ENCODE measurements at places on chromosomes 7 and 10.
A peak's percentile ranks its signal among the peaks of the same experiment; 100 is the strongest.

DNA sequence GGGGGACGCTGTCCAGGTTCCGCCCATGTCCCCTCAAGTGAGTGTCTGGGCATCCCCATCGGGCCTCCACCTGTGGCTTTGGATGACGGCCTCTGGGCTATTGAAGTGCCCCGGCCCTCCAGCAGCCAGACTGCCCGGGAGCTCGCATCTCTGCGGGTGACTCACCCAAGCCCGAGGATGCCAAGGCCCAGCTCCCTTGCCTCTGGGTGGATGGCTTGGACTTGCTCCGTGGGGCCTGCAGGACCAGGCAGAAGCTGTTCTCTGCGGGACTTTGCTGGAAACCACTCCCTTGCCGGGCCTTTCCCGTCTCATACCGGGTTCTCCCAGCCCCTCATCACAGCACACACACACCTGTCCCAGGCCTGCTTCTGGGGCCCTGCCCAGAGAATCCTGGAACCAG is 22.4 kb downstream of the DPYSL4 start:
- DNase-seq, result no peak

DNA sequence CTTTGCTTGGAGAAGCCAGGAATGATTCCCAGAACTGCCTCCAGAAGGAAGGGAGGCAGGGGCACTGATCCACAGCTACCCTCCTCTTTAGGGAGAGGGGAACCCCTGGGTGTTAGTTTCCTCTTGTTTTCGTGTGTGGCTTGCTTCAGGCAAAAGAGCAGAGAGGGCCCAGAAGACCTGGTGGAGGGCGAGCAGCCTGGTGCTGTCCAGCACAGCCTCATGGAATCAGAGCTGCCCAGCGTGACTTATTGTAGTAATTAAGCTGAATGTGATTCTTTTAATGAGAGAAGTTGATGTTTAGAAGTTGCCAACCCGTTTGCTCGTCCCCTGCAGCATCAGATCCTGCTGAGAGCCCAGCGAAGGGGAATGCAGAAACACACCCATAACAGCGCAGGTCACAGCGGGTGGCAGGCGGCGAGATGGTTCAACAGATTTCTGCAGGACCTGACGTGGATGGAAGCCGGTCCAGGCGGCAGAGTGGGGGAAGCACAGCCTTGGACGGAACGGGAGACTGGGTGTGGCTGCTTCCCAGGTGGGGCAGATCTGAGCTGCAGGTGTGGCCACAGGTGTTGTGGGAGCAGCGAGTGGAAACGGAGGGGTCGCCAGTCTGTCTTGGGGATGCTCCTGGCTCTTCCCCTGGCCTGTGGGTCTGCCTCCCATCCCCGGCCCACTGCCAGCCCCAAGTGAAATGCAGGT is 53.7 kb upstream of the SHH start:
- DNase-seq, result no peak

DNA sequence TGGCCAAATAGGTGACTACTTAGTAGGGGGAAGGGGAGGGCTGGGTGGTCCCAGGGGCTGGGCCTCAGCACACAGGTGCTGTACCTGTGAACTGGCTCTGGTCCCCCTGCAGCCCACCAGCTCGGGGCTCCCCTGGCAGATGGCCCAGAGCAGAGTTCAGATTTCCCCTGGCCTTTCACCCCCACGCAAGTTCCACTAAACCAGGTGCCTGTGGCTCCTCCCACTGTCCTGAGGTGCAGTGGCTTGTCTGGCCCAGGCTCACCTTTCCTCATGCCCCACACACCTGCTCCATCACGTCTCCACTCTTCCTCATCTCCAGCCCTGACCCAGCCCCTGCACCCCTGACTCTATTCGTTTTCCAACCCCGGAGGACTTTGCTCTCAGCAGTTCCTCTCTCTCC is 47.3 kb upstream of the OPALIN start:
- no peak for DNase-seq

DNA sequence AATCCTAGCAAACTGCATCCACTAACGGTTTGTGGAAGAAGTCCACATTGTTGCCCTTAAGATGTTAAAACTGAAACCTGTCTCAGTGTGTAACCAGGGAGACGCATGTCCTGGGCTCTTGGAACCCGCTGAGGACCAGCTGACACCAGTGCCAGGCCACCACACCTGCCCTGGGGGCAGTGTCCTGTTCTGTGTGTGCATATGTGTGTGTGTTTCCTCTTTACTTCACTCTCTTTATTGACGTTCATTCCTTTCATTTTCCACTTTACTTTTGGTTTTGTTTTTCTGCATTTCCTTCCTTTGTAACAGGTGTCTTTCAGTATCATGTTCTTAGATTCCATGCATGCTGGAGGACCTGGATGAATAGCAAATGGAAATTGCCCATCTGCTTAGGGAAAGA is 83.8 kb downstream of the TEX36 start:
- DNase-seq, result peak; percentile 8

DNA sequence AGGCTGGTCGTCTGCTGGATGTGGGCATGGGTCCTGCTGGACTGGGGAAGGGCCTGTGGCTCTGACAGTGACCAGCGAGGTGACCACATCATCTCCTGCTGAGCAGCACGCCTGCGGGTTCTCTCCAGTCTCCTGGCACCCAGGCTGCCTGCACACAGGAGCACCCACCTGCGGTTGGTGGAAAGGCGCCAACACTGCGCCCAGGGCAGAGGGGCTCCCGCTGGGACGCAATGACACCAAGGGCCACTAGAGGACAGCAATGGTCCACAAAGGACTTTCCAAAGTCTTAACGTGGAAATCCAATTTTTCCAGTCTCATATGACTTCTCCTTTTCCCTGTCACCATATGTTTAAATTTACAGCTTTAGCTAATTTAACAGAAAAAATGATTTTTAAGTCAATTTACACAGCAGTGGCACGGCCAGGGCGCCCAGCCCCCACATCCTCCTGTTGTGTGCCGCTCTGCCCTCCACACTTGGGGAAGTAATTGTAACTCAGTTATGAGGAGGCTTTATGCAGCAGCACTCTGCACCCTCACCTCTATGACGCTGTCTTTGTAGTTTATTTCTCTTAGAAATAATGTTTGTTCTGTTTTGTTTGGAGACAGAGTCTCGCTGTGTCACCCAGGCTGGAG is 38.1 kb downstream of the CFAP46 start:
- peak; percentile 16 for DNase-seq

DNA sequence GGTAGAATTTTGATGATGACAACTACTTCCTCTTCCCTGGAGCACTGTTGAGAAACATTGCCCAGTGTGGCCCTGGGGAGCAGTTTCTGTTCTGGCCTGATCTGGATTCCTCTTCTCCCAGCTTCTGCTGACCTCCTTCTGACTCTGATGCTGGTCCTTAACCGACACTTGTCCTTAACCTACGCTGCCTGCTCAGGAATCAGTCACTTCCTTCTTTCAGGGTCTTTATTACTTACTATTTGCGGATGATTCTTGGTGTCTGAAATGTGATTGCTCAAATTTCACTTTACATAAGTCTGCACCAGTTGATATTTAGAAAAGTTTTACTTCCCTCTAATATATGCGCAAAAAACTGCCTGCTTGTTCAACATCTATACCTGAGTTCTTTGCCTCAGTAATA is 164.1 kb downstream of the PTEN start:
- DNase-seq, result no peak

DNA sequence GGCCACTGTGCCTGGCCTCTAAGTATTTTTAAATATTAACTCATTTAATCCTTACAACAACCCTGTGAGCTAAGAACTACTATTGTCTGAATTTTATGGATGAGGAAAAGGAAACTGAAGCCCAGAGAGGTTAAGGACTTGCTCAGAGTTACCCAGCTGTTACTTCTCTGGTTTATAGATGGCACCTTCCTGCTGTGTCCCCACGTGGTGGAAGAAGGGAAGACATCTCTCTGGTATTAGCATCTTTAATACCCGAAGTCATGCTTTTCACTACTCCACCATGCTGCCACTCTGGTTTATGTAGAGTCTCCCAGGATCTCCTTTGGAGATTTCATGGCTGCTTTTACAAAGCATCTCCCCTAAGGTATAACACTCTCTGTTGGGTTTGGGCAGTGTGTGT is 105.5 kb upstream of the MKLN1 start:
- no peak for DNase-seq

DNA sequence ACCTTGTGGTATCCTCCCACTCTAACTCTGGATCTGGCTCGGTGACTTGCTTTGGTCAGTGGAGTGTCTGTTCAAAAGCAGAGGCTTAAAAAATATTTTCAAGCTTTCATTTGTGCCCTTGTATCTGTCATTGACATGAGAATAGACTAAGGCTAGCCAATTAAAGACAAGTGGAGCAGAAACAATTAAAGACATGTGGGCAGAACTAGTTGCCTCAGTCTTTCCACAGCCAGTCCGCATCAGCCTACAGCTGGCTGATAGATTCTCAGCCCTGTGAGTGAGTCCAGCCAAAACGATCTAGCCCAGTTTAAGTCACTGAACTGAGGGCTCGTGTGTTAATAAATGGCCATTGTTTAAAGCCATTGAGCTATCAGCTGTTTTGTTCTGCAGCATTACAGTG is 185.2 kb upstream of the DGKB start:
- peak; percentile 15 for DNase-seq

DNA sequence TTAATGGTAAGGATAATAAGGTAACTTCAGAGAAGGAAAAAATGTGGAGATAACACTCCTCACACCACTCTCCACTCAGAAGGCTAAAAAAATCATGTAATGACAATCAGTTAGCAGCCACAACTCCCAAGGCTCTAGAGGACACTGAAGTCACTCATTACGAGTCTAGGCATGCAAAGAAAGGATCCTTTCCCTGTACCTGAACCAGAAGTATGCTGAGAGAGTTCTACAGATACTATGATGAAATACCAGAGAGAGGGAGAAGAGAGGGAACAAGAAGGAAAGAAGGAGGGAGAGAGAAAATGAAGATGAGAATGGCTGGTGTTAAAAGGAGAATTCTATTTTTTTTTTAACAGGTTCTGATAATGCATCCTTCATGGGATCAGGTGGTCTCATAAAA is 224.3 kb upstream of the PLXNA4 start:
- DNase-seq, result no peak

GRCh38 chr7:20561466-20561865 is 54.0 kb upstream of the ABCB5 start:
- peak; percentile 79 for DNase-seq

DNA sequence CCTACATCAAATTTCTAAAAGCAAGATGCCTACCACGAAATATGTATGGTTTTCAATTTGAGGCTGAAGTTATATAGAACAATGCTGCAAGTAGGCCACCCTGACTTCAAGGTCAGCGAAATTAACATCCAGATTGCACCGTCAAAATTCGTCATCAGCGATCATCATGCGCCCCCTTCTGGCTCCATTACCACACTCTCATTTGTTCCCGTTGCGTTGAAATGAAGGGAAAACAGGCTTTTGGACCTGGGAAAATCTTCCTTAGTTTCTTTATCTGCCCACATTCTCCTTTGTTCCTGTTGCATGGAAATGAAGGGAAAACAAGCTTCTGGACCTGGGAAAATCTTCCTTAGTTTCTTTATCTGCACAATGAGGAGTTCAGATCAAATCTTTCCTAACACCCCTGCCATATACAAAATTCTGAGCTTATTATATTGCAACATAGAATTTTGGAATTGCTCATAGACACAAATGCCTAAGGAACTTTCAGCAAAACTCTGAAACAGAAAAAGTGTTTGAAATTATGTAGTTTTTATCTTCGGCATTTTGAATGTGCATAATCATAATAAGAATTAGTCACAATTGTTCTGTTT is 98.2 kb upstream of the PRKCQ start:
- DNase-seq, result peak; percentile 45

DNA sequence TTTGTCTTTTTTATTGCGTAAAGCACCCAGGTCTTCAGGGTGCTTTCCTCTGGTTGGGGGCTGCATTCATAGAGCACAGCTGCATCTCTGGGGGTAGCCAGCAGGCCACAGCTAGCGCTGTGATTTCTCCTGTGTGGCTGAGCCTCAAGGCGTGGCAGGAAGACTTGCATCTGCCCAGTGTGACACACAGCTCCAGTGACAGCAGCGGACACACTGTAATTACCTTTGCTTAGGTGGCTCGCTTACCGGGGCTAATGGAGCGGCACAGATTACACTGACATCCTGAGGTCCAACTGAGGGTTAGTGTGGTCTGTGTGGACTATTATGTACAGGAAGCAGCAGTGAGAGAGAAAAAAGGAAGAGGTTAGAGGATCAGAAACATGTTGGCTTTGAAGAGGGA is 27.1 kb downstream of the ABCB4 start:
- DNase-seq, result peak; percentile 20

DNA sequence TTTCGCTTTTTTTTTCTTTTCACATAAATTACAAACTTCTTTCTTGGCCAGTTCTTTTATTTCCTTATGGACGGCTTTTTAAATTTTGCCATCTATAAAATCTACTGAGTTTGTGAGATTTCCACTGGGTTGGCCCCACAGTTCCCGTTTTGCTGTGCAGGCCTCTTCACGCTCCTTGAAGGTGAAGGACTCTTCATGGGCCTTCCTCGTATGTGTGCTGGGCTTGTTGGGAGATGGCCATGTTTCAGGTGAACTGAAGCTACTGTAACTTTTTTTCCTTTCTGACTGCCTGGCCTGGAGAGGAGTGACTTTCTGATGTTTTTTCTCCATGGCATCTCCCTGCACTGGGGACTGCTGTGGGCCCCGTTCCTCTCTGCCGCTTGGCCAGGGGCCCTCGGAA is 262.4 kb downstream of the COBL start:
- DNase-seq, result no peak

- no peak for DNase-seq
Observed at GRCh38 chr10:30645340-30645827, 15.8 kb upstream of the LYZL2 start.

GRCh38 chr7:101127460-101128039 is 646 bp downstream of the SERPINE1 start:
- no peak for DNase-seq

DNA sequence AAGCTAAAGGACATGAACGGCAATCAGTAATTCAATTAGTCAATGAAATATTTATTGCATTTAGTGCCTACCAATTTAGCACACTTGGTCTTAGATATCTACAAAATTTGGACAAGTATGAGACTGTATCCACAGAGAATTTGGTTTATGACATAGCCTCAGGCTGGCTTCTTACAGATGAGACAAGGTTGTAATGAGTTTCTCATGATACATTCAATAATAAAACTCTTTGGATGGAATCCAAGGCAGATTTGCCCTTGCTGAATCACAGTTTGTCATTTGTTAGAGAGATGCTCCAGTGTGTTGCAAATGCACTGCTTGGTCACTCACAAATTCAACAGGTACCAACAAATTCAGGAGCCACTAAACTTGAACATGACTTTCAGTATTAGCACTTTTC is 162.5 kb downstream of the GPR37 start:
- DNase-seq, result no peak

DNA sequence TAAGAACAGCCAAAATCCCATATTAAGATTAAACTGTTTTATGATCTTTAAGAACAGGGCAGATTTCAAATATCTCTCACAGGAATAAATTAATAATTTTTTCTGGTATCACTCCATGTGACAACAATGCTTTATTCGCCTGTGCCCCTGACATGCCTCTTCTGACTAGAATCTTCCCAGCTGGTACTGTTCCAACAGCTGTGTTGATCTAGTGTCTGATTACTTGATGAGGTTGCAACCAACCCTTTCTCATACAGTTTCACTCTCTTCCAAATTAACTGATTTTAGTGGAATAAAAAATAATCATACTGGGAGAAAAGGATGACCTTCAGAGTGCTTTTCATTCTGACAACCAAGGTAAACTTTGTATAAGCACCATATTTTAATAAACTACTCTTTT is 151.9 kb downstream of the CHRM2 start:
- no peak for DNase-seq

- peak; percentile 42 for DNase-seq
Observed at GRCh38 chr7:155810770-155811559, 1.3 kb downstream of the SHH start.

- DNase-seq, result no peak
Observed at GRCh38 chr10:84262190-84262956, 17.5 kb downstream of the RGR start.

- DNase-seq, result peak; percentile 5
Observed at GRCh38 chr10:49761789-49762565, at the start of gene OGDHL. TSS of gene OGDHL (minus strand) at chr10:49762323. CDS start at chr10:49758592, 3,731 bp downstream.
